ENCODE measurements at places on chromosomes 6 and 20.

GRCh38 chr20:53195876-53196610, 223.9 kb downstream of the TSHZ2 start:
- DNase-seq, result no peak

- no peak for DNase-seq
Observed at GRCh38 chr6:18477301-18477941, 90.3 kb downstream of the RNF144B start.

DNA sequence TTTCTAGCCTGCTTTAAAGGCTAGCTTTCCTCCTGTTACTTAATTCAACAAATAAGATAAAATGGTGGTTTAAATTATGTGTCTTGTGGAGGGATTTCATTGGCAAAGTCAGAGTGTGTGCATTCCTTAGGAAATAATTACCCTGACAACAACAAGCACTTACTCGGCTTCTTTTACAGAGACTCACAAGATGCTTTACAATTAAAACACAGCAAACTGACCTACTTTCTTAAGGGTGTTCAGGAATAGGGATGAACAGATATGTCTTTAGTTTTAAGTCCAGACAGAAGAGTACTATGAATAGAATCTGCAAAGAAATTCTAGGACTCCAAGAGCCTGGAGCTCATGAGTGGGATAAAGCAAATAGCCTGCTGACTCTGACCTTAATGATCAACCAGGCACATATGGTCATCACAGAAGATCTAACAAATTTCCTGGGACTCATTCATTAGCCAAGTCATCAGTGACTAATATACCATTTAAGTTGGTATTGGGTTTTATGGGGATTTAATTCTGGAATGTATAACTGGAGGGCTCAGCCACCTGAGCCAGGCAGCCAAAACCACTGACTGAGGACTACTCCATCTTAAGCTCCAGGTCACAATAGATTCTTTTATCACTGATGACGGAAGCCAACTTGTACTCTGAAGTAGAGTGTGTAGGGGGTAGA, 161.8 kb upstream of the RIMS1 start:
- no peak for DNase-seq

- DNase-seq, result no peak
Observed at GRCh38 chr6:75210885-75211739, 5.3 kb upstream of the COL12A1 start.

GRCh38 chr6:119669221-119669620, 319.7 kb upstream of the MAN1A1 start:
- no peak for DNase-seq

DNA sequence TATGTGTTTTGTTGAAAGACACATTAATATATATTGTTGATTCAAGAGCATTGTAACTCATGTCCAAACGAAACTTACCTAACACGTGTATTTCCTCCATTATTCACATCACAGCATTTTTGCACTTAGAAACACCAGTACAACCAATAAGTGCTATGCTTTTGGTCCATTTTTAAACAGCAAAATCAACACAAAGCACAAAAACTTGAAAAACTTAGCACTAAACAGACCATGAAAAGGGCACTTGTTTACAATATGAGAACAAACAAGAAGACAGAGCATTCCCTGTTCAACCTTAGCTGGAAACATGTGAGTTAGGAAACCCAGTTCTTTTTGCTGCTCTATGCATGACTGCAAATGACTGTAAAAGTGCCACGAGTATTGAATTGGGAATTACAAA, 9.6 kb downstream of the GLYATL3 start:
- DNase-seq, result no peak
